ENCODE measurements at places on chromosomes 4 and X.

GRCh38 chr4:154743683-154744340 lies at the start of gene LRAT:
TSS of gene LRAT (plus strand) at chr4:154744000. CDS start at chr4:154744327, 327 bp downstream.
- peaks cover 4% of the 10 kb centered on the region for H3K4me1 ChIP-seq
- no peaks in the 10 kb centered on the region for H3K36me3 ChIP-seq
- peak within 1 kb of the TSS; percentile 46 for H3K4me3 ChIP-seq

- H3K36me3 ChIP-seq, result no peaks in the 10 kb centered on the region
- H3K4me1 ChIP-seq, result peaks cover 4% of the 10 kb centered on the region
- no peak within 1 kb of the TSS for H3K27ac ChIP-seq
- H3K27me3 ChIP-seq, result no peaks in the 10 kb centered on the region
- no peak for DNase-seq
Measured at GRCh38 chr4:40196724-40197281, at the start of gene RHOH. TSS of gene RHOH (plus strand) at chr4:40197031. CDS start at chr4:40243387, 46,356 bp downstream.

DNA sequence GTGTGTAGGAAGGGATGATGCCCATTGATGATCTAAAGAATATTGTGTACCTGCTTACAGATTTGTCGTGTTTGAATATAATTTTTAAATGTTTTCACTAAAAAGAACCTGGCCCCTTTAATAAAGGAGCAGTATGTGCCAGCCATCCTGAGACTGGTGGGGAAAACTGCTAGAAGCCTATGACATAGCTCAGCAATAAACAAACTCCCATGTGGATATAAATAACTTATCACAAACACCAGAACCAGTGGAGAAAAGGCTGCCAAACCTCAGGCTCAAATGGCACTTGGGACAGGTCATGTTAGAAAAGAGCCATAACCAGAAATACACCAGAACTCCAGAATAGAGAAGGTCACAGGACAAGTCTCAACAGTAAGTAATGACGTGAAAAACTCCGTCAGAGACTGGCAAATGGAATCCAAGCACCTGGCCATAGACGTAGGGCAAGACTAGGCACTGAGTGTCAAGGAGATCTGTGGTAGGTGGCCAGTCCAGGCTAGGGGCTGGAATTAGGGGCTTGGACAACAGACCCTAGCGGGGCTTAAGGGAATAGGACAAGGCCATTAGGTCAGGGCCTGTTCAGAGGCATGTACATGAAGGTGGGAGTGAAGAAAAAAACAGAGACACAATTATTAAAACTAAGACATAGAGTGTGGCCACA lies 11.7 kb upstream of the QRFPR start:
- H3K36me3 ChIP-seq, result no peaks in the 10 kb centered on the region
- no peak overlapping the region for H3K4me3 ChIP-seq
- H3K27ac ChIP-seq, result no peak overlapping the region
- H3K27me3 ChIP-seq, result no peaks in the 10 kb centered on the region

GRCh38 chrX:9316096-9316495 lies 148.8 kb upstream of the TBL1X start:
- no peaks in the 10 kb centered on the region for H3K4me1 ChIP-seq
- no peak overlapping the region for H3K27ac ChIP-seq
- no peaks in the 10 kb centered on the region for H3K27me3 ChIP-seq
- no peak overlapping the region for H3K4me3 ChIP-seq

- no peak overlapping the region for H3K27ac ChIP-seq
- no peak for DNase-seq
- H3K4me1 ChIP-seq, result no peaks in the 10 kb centered on the region
- H3K36me3 ChIP-seq, result no peaks in the 10 kb centered on the region
- H3K27me3 ChIP-seq, result no peaks in the 10 kb centered on the region
Measured at GRCh38 chrX:149846789-149847188, 34.2 kb upstream of the MAGEA8 start.

DNA sequence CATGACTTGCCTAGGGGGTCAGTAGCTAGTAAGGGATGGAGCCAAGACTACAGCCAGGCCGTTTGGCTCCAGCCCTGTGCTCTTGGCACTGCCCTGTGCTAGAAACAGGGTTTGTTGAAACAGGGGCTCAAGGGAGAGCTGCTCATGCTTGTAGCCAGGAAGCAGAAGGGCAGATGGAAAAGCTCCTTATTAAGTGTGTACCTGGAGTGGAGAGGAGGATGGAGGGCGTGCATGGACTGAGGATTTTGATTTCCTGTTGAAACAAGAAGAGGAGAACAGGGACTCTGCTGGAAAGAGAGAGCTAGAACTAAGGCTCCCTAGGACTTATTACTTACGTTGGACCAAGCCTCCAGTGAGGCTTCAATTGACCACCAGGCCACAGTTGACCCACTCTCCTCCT lies 363.0 kb downstream of the MID1IP1 start:
- H3K36me3 ChIP-seq, result no peaks in the 10 kb centered on the region
- H3K4me3 ChIP-seq, result no peak overlapping the region
- no peak for DNase-seq

- H3K36me3 ChIP-seq, result no peaks in the 10 kb centered on the region
- no peaks in the 10 kb centered on the region for H3K27me3 ChIP-seq
- no peaks in the 10 kb centered on the region for H3K4me1 ChIP-seq
- H3K4me3 ChIP-seq, result no peak overlapping the region
Measured at GRCh38 chrX:122203399-122203798, 980.7 kb upstream of the GRIA3 start.

DNA sequence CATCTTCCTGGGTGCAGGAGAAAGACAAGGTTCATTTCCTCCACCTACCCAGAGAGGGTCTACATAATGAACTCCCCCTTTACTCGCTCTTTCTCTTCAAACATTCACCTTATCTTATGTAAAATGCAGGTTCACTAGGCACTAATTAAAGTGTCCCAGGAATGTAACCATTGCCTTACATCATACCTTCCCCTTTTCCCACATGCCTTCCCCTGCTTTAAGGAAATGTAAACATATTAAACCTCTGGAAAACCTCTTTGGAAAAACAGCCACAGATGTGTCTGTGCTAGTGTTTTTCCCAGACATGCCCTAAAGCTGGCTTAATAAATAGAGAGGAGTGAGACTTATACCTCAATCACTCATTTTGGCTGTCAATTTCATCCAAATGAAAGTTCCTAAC lies 15.8 kb downstream of the TBC1D9 start:
- H3K4me1 ChIP-seq, result peaks cover 24% of the 10 kb centered on the region
- DNase-seq, result no peak
- no peak overlapping the region for H3K4me3 ChIP-seq
- no peak overlapping the region for H3K27ac ChIP-seq

GRCh38 chr4:18069810-18070209 lies 48.3 kb upstream of the LCORL start:
- no peaks in the 10 kb centered on the region for H3K27me3 ChIP-seq
- no peak for DNase-seq
- no peak overlapping the region for H3K4me3 ChIP-seq
- no peaks in the 10 kb centered on the region for H3K4me1 ChIP-seq

GRCh38 chr4:168859888-168860694 lies 150.0 kb downstream of the CBR4 start:
- peaks cover 84% of the 10 kb centered on the region for H3K36me3 ChIP-seq
- no peak overlapping the region for H3K27ac ChIP-seq
- H3K4me1 ChIP-seq, result no peaks in the 10 kb centered on the region
- H3K4me3 ChIP-seq, result no peak overlapping the region

DNA sequence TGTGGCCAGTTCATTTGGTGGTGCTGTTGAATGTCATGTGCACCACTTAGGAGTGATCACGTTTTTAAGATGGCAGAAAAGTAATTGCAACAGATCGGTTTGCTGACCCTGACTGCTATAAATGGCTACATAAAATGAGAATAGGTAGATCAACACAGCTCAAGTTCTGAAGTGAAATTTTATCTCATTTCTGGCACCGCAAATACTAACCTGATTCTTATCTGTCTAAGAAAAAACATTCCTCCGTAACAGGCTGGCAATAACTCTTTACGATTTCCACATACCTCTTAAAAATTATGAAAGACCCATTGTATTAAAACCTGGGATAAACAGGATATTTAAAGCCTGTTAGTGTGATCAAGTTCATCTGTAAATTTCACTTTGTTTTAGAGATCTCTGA lies 387.5 kb downstream of the PDGFC start:
- no peak overlapping the region for H3K4me3 ChIP-seq
- H3K27me3 ChIP-seq, result no peaks in the 10 kb centered on the region
- H3K27ac ChIP-seq, result peak overlapping the region; percentile 16
- peaks cover 26% of the 10 kb centered on the region for H3K4me1 ChIP-seq
- DNase-seq, result no peak
- no peaks in the 10 kb centered on the region for H3K36me3 ChIP-seq

- H3K36me3 ChIP-seq, result no peaks in the 10 kb centered on the region
- no peak for DNase-seq
- no peaks in the 10 kb centered on the region for H3K4me1 ChIP-seq
- no peak overlapping the region for H3K4me3 ChIP-seq
- no peaks in the 10 kb centered on the region for H3K27me3 ChIP-seq
- H3K27ac ChIP-seq, result no peak overlapping the region
Measured at GRCh38 chr4:63430105-63430504, 979.1 kb downstream of the TECRL start.

DNA sequence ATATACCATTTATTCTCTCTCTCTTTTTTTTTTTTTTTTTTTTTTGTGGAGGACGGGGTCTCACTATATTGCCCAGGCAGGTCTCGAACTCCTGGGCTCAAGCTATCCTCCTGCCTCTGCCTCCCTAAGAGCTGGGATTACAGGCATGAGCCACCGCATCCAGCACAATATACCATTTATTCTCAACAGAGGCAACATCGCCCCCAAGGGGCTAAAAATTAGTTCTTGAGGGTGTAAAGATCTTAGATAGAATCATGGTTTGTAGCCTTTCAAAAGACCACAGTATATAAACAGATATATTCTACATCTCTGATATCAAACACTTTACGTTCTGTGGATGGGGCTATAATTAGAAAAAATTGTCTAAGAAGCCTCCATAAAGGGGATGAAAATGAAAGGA lies 39.8 kb upstream of the TCEAL2 start:
- no peak for DNase-seq
- no peaks in the 10 kb centered on the region for H3K27me3 ChIP-seq
- no peak overlapping the region for H3K27ac ChIP-seq
- H3K4me3 ChIP-seq, result no peak overlapping the region
- no peaks in the 10 kb centered on the region for H3K36me3 ChIP-seq

DNA sequence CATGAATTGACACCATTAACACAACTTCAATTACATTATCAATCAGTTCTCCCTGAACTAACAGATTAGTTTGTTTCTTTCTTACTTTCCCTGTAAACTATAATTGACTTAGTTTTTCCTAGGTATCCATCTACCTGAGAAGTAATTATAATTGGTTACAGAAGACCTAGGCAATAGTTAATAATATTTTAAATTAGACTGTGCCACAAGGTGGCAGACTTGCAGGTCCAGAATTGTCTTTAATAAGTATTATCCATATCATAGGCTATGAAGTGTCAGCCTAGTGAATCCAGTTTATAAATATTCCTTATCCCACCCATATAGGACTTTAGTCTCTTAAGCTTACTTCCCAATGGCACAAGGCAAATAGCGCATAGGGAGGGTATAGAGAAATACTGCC lies 48.9 kb upstream of the FAM47B start:
- no peak overlapping the region for H3K27ac ChIP-seq
- no peak for DNase-seq
- no peak overlapping the region for H3K4me3 ChIP-seq
- no peaks in the 10 kb centered on the region for H3K27me3 ChIP-seq
- H3K36me3 ChIP-seq, result no peaks in the 10 kb centered on the region

- H3K27ac ChIP-seq, result peak overlapping the region; percentile 65
- peaks cover 3% of the 10 kb centered on the region for H3K4me1 ChIP-seq
- no peak for DNase-seq
- H3K36me3 ChIP-seq, result peaks cover 29% of the 10 kb centered on the region
- peak overlapping the region; percentile 62 for H3K4me3 ChIP-seq
Measured at GRCh38 chrX:154761977-154762536, 607 bp upstream of the DKC1 start.

- H3K36me3 ChIP-seq, result no peaks in the 10 kb centered on the region
- H3K4me1 ChIP-seq, result peaks cover 3% of the 10 kb centered on the region
- H3K27ac ChIP-seq, result peak overlapping the region; percentile 25
- no peaks in the 10 kb centered on the region for H3K27me3 ChIP-seq
- no peak for DNase-seq
Measured at GRCh38 chrX:37578045-37578444, 6.6 kb downstream of the LANCL3 start.

DNA sequence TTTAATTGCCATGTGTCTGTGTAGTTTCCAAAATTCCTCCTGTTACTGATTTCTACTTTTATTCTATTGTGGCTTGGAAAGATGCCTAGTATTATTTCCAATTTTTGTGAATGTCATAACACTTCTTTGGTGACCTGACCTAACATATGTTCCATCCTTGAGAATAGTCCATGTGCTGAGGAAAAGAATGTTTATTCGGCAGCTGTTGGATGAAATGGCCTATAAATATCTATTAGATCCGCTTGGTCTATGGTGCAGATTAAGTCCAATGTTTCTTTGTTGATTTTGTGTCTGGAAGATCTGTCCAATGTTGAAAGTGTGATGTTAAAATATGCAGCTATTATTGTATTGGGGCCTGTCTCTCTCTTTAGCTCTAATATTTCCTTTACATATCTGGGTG lies 219.2 kb upstream of the HDX start:
- no peak overlapping the region for H3K27ac ChIP-seq
- no peaks in the 10 kb centered on the region for H3K36me3 ChIP-seq
- H3K4me1 ChIP-seq, result no peaks in the 10 kb centered on the region
- no peak for DNase-seq
- no peaks in the 10 kb centered on the region for H3K27me3 ChIP-seq
- no peak overlapping the region for H3K4me3 ChIP-seq

- no peaks in the 10 kb centered on the region for H3K36me3 ChIP-seq
- peaks cover 3% of the 10 kb centered on the region for H3K4me1 ChIP-seq
- DNase-seq, result no peak
Measured at GRCh38 chrX:2299871-2300270, 200.9 kb downstream of the DHRSX start.

GRCh38 chr4:53478671-53479456 lies 101.4 kb downstream of the FIP1L1 start:
- no peak overlapping the region for H3K4me3 ChIP-seq
- peak overlapping the region; percentile 51 for H3K27ac ChIP-seq
- DNase-seq, result no peak
- H3K27me3 ChIP-seq, result no peaks in the 10 kb centered on the region
- no peaks in the 10 kb centered on the region for H3K36me3 ChIP-seq

Measured in RWPE2 (cell line).